Fibroblast of lung (primary cell): ENCODE measurements at places on chromosomes 11 and 22. TPM values are rescaled to one million over a fixed set of nuclear protein-coding genes. Genes with fewer than 3 reads are reported as not detected.

The OR52A1 gene
- not detected in 2 replicates for total RNA-seq

The APOBEC3B gene
- total RNA-seq = 0.77 and 2.3 TPM in 2 replicates

The CECR2 gene
- total RNA-seq = under 0.01 and 0.51 TPM in 2 replicates

The OR52E8 gene
- not detected in 2 replicates for total RNA-seq

The LRRC74B gene
- under 0.01 TPM in 1 of 2 replicates, not detected in the other for total RNA-seq

The OR8G5 gene
- total RNA-seq = not detected in 2 replicates

The KAT5 gene
- total RNA-seq = 31.3 and 50.4 TPM in 2 replicates

The MFRP gene
- not detected in 2 replicates for total RNA-seq

The OR51E1 gene
- not detected in 2 replicates for total RNA-seq

The APOL1 gene
- 44.2 and 80.3 TPM in 2 replicates for total RNA-seq

The SYT12 gene
- total RNA-seq = under 0.01 and 0.26 TPM in 2 replicates

The EIF3D gene
- 306 and 407 TPM in 2 replicates for total RNA-seq

The DCDC1 gene
- total RNA-seq = under 0.01 and 0.17 TPM in 2 replicates

The ARRB1 gene
- 4.3 and 6.2 TPM in 2 replicates for total RNA-seq

The SMIM38 gene
- 0.33 and 0.51 TPM in 2 replicates for total RNA-seq

The MUC15 gene
- not detected in 2 replicates for total RNA-seq

The SPDYC gene
- not detected in 2 replicates for total RNA-seq

The PRDM11 gene
- total RNA-seq = 3.9 and 4.0 TPM in 2 replicates

The SCGB1C1 gene
- total RNA-seq = not detected in 2 replicates

The IL10RA gene
- 0.17 and 0.26 TPM in 2 replicates for total RNA-seq

The MRGPRX4 gene
- total RNA-seq = not detected in 2 replicates

The CTSW gene
- total RNA-seq = not detected in 2 replicates

The BEST1 gene
- total RNA-seq = 7.7 and 15.2 TPM in 2 replicates

The ANKK1 gene
- under 0.01 TPM in 1 of 2 replicates, not detected in the other for total RNA-seq

The APLNR gene
- not detected in 2 replicates for total RNA-seq

The ZFTA gene
- total RNA-seq = 12.9 and 14.4 TPM in 2 replicates

The GDPD4 gene
- not detected in 2 replicates for total RNA-seq

The ZP1 gene
- total RNA-seq = under 0.01 TPM in 1 of 2 replicates, not detected in the other

The OR52N4 gene
- total RNA-seq = 0.33 TPM in 1 of 2 replicates, not detected in the other

The PTPRCAP gene
- under 0.01 and 0.17 TPM in 2 replicates for total RNA-seq

The PLEKHA7 gene
- under 0.01 and 0.17 TPM in 2 replicates for total RNA-seq

The NRGN gene
- 0.17 TPM in 1 of 2 replicates, not detected in the other for total RNA-seq

The LDLRAD3 gene
- 3.8 and 4.9 TPM in 2 replicates for total RNA-seq

The MEI1 gene
- total RNA-seq = 0.26 and 0.33 TPM in 2 replicates

The DUSP8 gene
- total RNA-seq = 0.51 and 0.66 TPM in 2 replicates

The EPS8L2 gene
- total RNA-seq = 24.1 and 54.2 TPM in 2 replicates

The LINC01488 gene
- total RNA-seq = not detected in 2 replicates

The LRRN4CL gene
- 13.4 and 31.5 TPM in 2 replicates for total RNA-seq

The CSF2RB gene
- not detected in 2 replicates for total RNA-seq

The TPCN2 gene
- total RNA-seq = 8.7 and 11.7 TPM in 2 replicates

The VWCE gene
- 1.5 and 1.7 TPM in 2 replicates for total RNA-seq

The OSBPL5 gene
- 33.9 and 49.0 TPM in 2 replicates for total RNA-seq

The ENTHD1 gene
- not detected in 2 replicates for total RNA-seq

The OR5L2 gene
- not detected in 2 replicates for total RNA-seq

The MOGAT2 gene
- total RNA-seq = not detected in 2 replicates

The MAPK1 gene
- 39.3 and 53.8 TPM in 2 replicates for total RNA-seq
